AG20443 (cell line): ENCODE measurements at places on chromosomes 2 and 18.

GRCh38 chr2:10119601-10120157 is 2.9 kb upstream of the RRM2 start:
- DNase-seq = no peak

DNA sequence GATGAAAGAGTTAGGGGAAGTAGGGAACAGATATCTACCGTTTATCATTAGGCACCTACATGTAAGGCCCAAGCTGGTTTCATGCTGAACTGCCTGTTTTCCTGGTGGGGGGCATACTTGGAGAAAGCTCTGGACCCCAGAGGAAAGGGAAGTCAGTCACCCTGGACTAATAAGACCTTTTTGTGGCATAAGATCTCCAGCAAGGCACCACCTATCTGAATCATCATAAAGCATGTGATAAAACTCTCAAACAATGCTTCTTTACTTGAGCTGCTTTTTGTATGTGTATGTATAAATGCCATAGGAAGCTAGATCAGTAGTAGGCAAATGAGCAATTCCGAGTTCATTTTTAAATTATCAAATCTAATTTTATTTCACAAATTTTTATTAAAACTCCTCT is 104.8 kb downstream of the TANC1 start:
- no peak for DNase-seq

GRCh38 chr2:222663479-222663878 is 7.6 kb upstream of the FARSB start:
- no peak for DNase-seq

DNA sequence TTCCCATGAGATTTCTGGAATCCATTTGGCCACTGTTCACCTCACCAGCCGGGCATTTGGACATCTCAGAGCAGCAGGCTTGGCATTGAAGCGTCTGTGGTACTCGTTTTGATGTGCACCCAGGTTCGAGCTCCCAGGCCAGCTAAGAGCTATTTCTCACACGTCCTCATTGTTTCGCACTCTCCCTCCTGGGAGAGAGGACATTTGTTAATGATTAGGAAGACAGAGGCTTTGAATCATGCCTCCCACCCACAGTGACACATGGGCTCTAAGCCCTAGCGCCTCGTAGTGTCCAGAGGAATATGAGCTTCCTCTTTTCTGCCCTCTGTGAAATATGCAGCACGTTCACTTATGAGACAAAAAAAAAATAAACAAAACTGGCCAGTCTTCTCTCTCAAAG is 361.8 kb downstream of the RND3 start:
- DNase-seq = peak; percentile 78

DNA sequence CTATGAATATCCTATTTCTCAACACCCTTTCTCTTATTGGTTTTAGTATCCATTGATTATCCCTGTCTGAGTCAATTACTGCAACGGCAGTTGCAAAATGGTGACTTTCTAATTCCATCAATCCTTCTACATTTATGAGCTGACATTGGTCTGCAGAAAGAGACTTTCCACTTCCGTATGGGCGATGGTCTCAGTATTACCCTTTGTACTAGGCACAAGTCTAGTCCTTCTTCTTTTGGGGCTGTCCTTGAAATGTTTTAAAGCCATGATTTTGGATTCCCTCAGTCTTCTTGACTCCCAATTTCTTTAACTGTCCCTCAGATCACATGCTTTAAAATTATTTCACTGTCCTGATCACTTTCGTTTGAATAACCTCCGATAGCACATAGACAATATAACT is 32.7 kb upstream of the SOCS6 start:
- DNase-seq = no peak
